Stimulated activated CD8-positive, alpha-beta memory T cell treated with anti-CD3 and anti-CD28 coated beads, Interleukin-4, amount 100 ng/mL, for 4 hours (primary cell): ENCODE measurements at places on chromosomes 1 and 21.

DNA sequence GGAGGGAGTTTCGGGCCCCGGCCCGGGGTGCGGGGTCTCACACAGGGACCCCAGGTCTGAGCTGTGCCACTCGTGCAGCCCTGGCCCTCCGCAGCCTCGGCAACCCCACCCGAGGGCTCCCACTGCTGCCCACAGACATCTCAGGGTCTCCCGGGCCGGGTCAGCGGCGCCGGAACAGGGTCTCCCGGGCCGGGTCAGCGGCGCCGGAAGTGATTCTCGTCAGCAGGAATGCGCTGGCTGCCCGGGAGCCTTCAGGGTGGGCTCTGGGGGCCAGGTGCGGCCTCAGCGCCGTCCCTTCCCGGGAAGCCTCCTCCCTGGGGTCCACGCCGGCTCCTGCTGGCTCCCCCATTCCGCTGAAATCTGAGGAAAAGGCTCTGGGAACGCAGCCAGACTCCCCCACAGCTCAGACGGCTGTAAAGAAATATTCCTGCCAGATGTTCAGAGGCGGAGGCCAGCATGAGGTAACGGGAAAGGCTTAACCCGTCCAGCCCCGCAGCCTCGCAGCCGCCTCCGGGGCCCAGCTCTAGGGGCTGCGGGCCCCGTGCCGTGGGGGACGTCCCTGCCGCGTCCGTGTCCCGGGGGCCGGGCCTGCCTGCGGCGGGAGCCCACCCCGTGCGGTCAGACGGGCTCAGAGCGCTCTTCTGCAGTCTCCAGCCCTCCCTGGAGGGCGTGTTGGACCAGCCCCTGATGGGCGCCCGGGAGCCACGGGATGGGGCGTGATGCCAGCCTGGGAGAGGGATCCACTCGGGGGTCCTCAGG, 8.7 kb upstream of the COL6A1 start:
- DNase-seq = no peak

DNA sequence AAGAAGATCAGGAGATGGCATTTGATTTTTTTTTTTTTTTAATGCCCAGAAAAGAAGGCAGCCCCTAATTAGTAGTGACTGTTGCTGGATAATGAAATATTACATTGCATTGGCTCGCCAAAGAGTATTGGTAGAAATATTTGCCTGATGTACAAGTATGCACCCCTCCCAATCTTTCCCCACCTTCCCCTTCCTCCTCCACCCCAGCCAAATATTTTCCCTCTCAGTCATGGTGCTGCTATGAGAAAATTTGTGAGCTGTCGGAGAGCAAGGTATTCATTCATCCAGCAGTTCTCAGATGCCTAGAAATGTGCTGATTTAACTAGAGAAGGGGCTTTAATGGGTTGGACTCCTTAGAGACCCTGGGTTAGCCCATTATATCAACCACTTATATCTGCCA, 50.5 kb upstream of the IKBKE start:
- no peak for DNase-seq

DNA sequence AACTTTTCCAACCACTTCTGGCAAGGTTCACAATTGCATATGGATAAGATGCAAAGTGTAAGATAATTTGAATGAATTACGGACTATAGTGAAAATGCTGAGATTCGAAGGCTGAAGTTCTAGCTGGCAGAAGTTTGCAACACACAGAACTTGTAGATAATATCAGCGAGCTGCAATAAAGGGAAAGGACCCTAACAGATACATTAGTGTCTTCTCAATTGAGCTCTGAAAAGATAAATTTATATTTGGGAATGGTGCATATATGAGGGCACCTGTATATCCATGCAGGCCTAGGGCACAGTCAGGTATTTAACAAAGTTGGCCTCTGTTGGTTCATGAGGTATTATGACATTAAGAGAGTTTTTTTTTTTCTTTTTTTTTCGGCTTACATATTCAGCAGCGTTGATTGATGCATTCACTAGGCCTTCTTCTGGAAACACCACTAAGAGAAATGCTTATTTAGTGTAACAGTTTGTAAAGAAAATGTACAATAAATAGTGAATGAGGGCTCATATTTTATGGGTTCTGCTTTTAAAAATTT, 2.2 kb downstream of the NFIA start:
- DNase-seq = no peak

GRCh38 chr1:230317823-230318819, 108.0 kb downstream of the PGBD5 start:
- no peak for DNase-seq

- DNase-seq = no peak
These were observed 395.1 kb upstream of the VAMP3 start for GRCh38 chr1:7375781-7376660.
